ENCODE measurements at places on chromosomes 6 and 20. TPM values are rescaled to one million over a fixed set of nuclear protein-coding genes. Genes with fewer than 3 reads are reported as not detected.

The GTSF1L gene
- not detected for total RNA-seq

The MDFI gene
- total RNA-seq: 0.36 TPM

The SCUBE3 gene
- not detected for total RNA-seq

The CTCFL gene
- not detected for total RNA-seq

The SNAI1 gene
- total RNA-seq: 1.5 TPM

The MUCL3 gene
- total RNA-seq: 0.08 TPM

The MYBL2 gene
- 108 TPM for total RNA-seq

The MRPL2 gene
- total RNA-seq: 54.4 TPM

The UBE2C gene
- 289 TPM for total RNA-seq

The RIPK1 gene
- 11.7 TPM for total RNA-seq

The SNAP25 gene
- total RNA-seq: not detected

- DNase-seq: peak; percentile 76
Measured at GRCh38 chr20:11982289-11982954, 64.7 kb downstream of the BTBD3 start.

- no peak for DNase-seq
Measured at GRCh38 chr6:139882977-139883728, 508.7 kb upstream of the CITED2 start.

DNA sequence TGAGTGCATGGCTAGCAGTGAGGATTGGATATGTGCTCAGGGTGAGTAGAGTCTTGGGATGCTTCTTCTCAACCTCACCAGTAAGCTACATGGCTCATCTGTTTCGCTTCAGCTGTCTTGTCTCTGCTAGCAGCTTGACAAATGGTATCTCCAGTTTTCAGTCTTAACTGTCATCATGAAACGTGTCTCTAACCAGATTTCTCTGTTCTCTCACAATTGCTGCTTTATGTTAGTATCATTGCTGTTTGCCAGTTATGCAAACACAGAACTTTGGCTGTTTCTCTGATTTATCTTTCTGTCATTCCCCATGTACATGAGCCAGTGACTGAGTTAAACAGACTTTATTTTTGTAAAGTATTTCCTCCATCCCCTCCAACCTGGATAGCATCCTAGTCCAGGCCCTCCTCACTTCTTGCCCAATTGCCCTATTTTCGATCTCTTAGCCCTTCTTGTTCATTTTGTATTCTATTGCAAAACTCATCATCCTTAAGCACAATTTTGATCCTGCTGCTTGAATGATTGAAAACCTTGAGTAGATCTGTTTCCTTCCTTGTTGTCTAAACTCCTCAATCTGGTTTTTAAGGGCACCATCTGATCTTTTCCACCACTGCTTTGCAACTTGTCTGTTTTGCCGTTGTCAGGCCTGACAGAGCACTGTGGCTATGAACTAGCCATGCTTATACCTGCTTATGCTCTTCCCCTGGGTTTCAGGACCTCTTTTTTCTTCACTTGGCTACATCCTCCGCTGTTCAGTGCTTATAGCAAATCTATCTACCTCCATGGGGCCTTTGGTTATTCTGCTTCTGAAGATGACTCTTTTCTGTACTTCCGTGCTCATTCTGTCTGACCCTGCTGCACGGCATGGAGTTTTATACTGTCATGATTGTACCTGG lies 37.7 kb upstream of the ADIG start:
- no peak for DNase-seq

DNA sequence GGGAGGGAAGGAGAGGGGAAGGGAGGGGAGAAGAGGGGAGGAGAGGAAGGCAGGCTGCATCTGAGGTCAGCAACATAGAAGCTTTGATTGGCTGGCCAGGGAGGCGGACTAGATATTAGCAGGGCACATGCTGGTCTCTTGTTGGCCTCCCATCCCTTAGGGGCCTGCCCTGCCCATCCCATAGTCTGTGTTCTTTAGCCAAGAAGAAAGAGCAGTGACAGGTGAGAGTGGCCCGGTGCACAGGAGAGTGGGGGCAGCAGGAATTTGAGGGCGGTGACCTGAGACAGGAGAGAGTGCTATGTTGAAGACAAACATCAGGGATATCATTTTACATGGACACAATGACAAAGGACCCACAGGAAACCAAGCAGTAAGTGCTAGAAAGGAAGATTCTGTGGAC lies 413.5 kb downstream of the SYNE1 start:
- no peak for DNase-seq

DNA sequence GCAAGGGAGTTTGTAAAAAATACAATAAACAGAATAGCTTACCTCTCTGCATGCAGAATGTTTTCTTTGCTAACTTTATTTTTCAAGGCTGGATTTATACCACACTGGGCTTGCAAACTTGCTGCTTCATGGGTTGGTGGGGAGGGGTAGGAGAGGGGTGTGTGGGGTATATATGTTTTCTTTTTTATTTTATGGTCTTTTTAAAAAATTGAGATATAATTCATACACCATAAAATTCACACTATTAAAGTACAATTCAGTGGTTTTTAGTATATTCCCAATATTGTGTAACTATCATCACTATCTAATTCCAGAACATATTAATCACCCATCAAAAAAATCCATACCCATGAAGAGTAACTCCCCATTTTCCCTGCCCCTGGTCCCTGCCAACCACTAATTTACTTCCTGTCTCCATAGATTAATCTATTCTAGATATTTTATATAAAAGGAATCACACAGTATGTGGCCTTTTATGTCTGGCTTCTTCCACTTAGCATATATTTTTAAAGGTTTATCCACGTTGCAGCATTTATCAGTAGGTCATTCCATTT lies 14.3 kb upstream of the TRPC4AP start:
- no peak for DNase-seq

DNA sequence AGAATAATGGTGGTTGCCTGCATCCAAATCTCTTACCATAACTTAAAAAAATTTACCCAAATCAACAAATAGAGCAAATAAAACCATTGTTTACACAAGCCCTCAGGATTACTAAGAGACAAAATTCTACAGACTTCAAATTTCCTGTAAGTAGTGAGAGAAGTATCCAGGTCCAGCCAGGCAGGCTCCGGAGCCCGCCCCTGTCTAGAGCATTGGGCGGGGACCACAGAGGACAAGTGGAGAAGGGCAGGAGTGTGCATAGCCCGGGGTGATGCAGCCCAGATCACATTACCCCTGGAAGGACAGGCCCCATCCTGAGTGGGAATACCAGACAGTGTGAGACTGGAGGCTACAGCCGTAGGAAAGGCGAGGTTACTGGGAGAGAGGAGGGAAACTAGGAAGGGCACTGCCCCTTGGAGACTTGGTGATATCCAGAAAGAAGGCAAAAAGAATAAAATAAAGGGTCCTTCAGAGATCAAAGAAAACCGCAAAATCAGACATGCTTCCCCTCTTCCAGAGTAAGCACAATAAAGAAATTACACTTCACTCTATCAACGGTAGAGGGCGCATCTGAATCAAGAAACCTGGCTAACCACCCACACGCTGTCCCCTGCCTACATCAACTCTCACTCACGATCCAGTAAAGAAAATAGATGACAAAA lies 26.6 kb downstream of the RIN2 start:
- peak; percentile 92 for DNase-seq

- no peak for DNase-seq
Measured at GRCh38 chr6:137303441-137303840, 84.3 kb upstream of the IFNGR1 start.

DNA sequence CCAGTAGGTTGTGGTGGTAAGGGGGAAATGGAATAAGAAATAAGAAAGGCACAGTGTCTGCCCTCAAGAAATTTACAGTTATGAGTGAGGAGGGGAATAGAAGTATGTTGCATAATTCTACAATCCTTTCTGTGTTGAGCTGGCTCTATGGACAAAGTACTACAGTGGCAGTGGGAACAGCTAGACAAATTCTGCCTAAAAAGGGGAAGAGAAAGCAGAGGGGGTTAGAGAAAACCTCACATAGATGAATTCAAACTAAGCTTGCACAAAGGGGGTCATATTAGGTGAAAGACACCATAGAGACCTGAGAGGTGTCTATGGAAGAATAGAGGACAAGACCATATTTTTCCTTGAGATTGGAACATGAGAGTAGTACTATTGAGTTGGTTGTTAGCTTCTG lies 146.9 kb upstream of the VGLL2 start:
- no peak for DNase-seq

DNA sequence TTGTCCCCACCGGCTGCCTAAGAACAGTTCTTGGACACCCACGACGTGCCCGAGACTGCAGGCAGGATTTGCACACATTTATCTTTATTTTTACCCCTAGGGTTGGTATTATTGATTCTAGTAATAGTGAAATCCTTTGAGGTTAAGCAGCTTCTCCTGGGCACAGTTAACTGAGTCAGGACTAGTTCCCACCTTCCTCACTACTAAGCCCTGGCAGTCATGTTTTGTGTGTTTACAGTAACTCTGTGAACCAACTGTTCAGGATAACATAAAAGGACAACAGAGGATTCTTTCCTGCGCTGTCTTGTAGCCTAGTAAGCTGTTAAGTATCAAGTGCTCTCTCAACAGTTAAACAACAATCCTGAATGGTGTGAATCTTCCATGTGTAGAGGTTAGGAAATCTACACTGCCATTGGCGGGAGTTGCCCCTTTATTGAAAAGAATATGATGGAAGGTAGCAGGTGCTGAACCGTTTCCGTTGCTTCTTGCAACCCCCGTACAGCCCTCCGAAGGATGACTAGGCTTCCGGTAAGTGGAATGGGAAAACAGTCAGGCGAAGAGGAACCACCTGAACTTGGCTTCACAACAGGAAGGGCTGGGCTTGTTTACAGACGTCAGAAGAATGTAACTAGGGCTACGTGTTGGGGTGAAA lies 979 bp upstream of the SOD2 start:
- peak; percentile 78 for DNase-seq

- DNase-seq: no peak
Measured at GRCh38 chr6:42392833-42393232, 58.9 kb downstream of the TRERF1 start.

- DNase-seq: no peak
Measured at GRCh38 chr20:42190084-42190483, 571.9 kb upstream of the CHD6 start.

GRCh38 chr20:33299111-33299603 lies 16.1 kb downstream of the BPIFB1 start:
- peak; percentile 83 for DNase-seq

All from HT-29 (cell line).